Right hindlimb (tissue), 1 donor: ENCODE measurements at places on chromosomes 16 and 17.

GRCh38 chr17:17108451-17109049, 66.3 kb downstream of the MPRIP start:
- DNase-seq, result no peak

GRCh38 chr17:76710863-76711611, at the start of gene MXRA7:
MXRA7 (minus strand) TSS chr17:76710965; CDS start chr17:76710946, 19 bp downstream.
- DNase-seq, result peak; percentile 83

- no peak for DNase-seq
Observed at GRCh38 chr17:60361889-60362288, 30.0 kb downstream of the USP32 start.

DNA sequence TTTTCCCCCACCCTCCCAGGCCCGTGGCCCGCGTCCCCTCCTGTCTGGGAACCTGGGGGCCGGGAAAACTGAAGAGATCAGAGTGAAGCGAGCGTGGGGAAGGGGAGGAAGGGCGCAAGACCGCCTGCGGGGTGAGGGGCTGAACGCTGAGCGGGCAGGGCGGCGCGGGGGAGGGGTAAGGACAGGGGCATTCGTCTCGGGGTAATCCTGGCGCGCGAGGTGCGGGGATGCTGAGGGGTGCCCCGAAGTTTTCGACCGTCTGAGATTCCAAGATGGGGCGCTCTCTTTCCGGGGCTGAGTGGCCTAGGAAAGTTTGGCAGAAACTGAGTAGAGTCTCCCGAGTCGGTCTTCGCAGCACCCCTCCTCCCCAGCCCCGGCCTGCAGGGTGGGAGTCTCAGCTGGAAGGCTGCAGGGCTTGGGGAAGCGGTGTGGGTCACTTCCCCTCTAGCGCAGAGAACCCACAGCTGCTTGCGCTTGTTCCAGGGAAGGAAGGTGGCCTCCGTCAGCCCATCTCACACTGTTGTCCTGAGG, 555 bp downstream of the TTYH2 start:
- peak; percentile 57 for DNase-seq
